SIG-M5 (cell line): ENCODE measurements at places on chromosomes 2 and 18.

GRCh38 chr18:8623549-8624106 lies 14.4 kb downstream of the RAB12 start:
- no peak for DNase-seq

DNA sequence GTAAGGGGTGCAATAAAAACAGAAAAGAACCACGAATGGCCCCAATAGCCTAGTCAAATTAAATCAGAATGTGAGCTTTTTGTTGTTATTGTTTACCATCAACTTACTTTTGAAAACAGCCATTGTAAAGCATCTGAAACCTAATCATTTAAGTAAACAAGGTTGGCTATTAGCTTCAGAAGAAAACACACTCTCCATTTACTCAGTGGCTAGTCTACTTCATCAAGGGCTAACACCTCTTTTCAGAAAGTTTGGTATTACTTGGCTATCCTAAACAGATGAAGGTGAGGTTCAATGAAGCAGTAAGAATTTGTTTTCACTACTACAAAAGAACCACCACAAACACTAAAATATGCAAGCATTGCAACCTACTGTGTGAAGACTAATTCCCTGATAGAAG lies 398.0 kb downstream of the CDH2 start:
- DNase-seq, result no peak

- DNase-seq, result no peak
Observed at GRCh38 chr2:145771525-145771924, 1251.6 kb upstream of the ZEB2 start.

DNA sequence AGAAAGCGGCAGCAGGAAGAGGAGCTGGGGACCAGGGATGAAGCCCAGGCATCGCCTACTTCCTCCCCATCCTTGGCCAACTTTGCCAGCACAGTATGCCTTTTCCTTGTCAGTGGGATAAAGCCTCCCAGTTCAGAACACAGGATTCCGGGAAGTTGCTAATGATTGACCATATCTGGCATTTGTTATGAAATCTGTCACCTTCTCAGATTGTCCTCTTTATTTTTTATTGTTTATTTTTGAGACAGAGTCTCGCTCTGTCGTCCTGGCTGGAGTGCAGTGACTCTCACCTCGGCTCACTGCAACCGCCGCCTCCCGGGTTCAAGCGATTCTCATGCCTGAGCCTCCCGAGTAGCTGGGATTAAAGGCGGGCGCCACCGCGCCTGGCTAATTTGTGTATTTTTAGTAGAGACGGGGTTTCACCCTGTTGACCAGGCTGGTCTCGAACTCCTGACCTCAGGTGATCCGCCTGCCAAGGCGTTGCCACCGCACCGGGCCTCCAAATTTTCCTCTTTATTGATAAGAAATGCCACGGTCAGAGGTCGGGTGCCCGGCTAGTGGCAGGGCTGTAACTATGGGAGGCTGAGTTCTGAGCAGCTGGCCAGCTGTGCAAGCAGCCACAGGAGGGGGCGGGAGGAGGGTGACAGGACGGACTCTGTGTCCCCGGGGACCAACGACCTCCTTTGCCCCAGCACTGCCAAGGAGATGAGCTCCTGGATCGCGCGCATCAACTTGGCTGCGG lies 24.4 kb downstream of the PSD4 start:
- DNase-seq, result no peak

- DNase-seq, result no peak
Observed at GRCh38 chr2:46306330-46306751, 9.1 kb downstream of the EPAS1 start.

DNA sequence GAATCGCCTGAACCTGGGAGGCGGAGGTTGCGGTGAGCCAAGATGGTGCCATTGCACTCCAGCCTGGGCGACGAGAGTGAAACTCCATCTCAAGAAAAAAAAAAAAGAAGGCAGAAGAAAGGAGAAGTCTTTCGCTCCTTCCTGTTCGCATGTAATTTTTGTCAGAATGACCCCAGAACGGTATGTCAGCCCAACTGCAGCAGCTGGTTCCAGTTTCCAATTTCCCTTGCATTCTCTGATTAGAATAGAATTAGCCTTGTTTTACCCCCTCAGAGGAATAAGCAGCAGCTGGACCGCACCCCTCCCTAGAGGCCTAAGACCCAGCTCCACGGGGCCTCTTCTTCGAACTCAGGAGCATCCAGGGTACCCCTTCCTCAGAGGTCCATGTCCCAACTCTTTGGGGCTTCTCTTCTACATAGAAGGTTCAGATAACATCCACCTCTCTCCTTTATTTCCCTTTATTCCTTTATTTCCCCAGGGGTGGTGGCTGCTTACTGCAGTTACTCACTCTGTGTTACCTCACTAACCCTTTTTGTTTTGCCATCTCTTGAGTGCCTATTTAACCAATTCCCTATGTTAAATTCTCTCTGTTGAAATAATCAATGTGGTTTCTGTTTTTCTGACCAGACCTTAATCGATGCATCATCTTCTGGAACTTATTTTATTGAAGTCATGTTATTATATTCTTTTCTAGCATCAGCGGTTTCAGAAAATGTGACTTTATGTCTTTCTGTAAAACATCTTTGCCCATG lies 7.2 kb upstream of the PUM2 start:
- DNase-seq, result no peak

- DNase-seq, result no peak
Observed at GRCh38 chr2:67930156-67930555, 132.6 kb downstream of the C1D start.
